NCI-H1105 treated with DMSO at 0.1 percent for 48 hours (cell line): ENCODE measurements at places on chromosomes 7 and 10.

DNA sequence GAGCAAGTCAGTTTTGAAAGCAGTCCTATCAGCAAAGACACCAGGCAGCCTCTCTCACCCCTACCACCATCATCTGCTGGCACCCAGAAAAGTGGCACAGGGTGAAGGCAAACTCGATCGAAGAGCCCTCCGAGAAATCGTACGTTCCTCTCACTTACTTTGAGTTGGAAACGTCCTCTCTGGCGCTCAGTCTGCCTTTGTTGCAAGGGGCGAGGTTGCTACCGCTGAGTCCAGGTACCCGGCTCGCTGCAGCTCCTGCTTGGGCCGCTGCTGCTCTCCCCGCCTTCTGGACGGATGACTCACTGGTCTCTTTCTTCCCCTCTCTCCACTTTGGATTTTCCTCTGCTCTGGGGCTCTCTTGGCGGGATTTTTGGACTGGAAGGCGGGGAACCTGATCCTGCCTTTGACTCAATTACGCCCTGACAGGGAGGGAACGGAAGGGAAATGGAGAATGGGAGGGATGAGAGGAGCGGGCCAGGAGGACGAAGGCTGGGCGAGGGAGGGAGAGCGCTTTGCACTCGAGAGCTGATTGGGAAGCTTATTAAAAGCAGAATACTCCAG is at the start of gene PTN:
PTN (minus strand) TSS at position 453 of the 561 bp plus-strand sequence. CDS start 88,760 bp downstream, outside the sequence.
- peak; percentile 68 for DNase-seq

- no peak for DNase-seq
Observed at GRCh38 chr7:151721694-151722093, 155.2 kb downstream of the PRKAG2 start.

- DNase-seq, result no peak
Observed at GRCh38 chr10:110498982-110499795, 1.5 kb downstream of the DUSP5 start.

DNA sequence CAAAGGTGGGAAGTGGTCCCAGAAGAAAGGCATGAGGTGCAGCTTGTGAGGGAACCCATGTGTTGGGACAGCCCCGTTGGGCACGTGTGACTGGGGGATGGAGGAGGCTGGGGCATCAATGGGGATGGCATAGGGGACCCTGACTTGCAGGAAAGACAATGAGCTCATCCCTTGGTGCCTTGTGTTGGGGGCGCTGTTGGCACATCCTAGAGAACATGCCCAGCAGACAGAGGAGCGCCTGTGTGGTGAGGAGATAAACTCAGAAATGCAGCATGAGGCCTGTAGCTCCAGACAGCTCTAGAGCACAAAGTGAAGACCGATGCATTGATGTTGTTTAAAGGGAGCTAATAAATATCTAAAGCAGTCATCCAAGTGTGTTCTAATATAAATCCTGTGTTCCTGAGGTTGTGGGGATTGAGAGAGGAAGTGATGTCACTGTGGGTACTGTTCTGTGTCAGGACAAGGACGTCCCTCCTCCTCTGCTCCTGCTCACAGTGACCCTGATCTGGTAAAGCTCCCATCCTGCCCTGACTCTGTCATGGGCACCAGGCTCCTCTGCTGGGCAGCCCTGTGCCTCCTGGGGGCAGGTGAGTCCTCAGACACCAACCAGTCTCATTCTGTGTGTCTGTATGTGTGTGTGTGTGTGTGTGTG is 126.1 kb upstream of the PRSS58 start:
- no peak for DNase-seq

GRCh38 chr10:48604991-48605508 is at the start of gene ARHGAP22:
Gene ARHGAP22, minus strand, starts transcription at chr10:48605073. Its CDS starts 277 bp downstream, at chr10:48604796.
- no peak for DNase-seq

- no peak for DNase-seq
Observed at GRCh38 chr10:122998360-122998917, 10.2 kb downstream of the IKZF5 start.

GRCh38 chr10:63593576-63593975 is 72.4 kb downstream of the REEP3 start:
- DNase-seq, result no peak

DNA sequence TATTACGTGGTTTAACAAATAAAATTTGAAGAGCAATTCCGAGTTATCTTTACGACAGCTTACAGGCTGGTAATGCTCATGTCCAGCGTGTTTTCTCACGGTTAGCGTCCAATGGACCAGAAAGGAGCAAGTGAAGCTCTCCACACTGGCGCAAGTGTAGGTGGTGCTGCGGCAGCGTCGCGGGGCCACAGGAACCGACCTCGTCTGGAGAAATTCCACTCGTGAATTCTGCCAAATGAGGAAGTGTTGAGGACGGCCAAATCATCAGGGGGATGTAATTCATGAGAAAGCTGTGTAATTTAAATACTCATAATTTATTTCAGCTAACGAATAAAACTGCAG is 350 bp upstream of the ZNF37A start:
- DNase-seq, result no peak

DNA sequence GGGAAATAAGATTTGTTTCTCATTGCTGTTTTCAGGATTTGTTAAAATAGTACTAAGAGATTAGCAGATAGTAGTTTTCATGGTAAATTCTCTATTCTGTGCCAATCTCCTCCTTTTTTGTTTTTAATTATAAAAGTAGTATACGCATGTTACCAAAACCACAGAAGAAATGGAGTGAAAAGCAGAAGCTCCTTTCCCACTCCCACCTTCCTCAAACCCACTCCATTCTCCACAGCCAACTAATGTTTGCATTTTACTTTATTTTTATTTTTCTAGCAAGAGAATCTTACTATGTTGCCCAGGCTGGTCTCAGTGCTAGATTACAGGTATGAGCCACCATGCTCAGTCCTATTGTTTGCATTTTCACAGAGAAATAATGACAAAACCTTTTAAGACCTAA is 4.5 kb upstream of the LRMDA start:
- DNase-seq, result no peak

DNA sequence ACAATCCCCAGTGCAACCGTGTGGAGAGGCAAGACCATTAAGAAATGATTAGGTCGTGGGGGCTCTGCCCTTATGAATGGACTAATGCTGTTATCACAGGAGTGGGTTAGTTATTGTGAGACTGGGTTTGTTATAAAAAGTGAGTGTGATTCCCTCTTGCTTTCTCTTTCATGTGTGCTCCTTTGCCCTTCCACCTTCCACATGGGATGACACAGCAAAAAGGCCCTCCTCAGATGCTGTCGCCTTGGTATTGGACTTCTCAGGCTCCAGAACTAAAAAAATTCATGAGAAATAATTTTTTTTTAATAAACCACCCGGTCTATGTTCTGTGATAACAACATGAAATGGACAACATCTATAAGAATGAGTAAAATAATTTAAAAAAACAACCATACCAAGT is 136.1 kb upstream of the PCBD1 start:
- no peak for DNase-seq

DNA sequence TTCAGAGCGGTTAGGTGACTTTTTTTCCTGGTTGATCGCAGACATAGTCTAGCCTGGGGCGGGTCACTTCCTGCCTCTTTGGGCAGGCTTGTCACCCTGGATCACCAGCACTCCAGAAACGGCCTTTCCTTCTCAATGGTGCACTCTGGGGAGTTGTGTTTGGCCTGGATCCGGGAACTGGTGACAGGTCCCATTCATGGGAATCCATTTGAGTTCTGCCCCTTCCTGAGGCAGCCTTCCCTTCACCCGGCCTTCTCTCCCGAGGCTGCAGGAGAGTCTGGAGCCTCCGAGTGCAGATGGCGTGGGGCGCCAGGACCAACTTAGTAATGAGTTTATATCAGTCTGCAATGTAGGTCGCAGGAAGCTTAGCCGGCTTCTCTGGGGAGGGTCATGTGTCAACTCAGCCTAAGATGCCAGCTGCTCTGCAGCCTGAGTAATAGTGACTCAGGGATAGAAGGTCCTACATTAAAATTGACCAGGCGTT is 54.2 kb downstream of the TACR2 start:
- no peak for DNase-seq

DNA sequence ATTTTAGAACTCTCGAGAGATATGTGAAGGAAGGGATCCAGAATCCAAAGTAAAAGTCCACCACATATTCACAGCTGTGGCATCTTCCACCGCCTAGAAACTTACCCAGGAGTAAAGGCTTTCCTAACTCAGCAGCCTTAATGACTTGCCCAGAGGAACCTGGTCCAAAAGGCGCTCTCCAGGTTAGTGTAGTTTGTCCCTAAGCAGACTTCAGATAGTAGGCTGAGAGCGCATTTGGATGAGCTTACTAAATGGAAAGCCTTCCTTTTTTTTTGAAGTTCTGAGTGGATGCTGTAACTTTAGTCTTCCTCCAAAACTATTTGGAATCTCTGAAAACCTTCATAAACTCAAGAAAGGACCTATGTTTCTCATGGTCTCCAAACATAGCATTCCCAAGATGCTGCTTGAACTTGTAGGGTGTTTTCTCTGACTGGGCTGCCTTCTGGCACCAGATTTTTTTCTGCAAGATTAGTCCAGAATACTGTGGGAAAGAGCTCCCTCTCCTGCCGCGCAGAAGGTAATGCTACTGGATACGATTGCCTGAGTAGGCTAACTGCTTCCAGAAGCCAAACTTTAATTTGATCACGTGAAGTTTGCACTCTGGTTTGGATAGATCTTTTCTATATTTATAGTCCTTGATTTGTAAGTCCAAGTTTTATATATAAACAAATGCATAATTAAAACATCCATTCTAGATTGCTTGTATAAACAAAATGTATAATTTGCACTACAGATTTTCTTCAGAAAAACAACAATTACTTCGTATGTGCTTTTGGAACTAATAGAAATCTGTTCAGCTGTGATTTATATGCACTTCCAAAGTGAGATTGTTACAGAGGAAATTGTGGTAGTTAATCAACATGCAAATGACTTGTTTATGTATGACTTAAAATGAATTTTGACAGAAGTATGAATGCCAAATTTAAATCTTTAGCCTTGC is 19.6 kb upstream of the GPR37 start:
- DNase-seq, result peak; percentile 58

DNA sequence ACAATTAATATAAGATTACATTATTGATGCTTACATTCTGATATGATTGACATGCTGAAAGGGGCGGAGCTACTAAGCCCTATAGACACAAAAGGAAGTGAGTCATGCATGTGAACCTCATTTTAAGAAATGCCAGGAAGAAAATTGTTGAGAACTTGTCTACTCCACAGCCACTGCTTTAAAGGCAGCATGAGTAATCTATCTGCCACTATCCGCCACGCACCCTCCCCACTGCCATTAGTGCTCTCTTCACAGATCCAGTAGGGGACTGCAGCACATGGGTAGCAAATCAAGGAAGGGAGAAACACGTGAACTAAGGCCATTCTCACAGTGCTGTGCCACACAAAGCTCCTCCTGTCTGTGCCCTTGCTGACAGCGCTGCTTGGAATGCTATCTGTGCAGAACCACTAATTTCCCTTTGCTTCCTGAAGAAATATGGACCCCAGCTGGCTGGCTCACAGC is 524.8 kb downstream of the GRM8 start:
- DNase-seq, result no peak

GRCh38 chr10:19892270-19892669 is 76.0 kb downstream of the PLXDC2 start:
- DNase-seq, result no peak
